ENCODE measurements at places on chromosomes 12 and 14.

- no peak for DNase-seq
Measured at GRCh38 chr14:62289471-62289870, 527.3 kb downstream of the SNAPC1 start.

- no peak for DNase-seq
Measured at GRCh38 chr12:120404271-120404670, 33.6 kb upstream of the COX6A1 start.

GRCh38 chr14:74542056-74542685 is 48.6 kb downstream of the ISCA2 start:
- DNase-seq = no peak

GRCh38 chr14:88303041-88303440 is 20.0 kb downstream of the KCNK10 start:
- DNase-seq = no peak

- peak; percentile 71 for DNase-seq
Measured at GRCh38 chr12:49131894-49132461, 783 bp upstream of the TUBA1B start.

DNA sequence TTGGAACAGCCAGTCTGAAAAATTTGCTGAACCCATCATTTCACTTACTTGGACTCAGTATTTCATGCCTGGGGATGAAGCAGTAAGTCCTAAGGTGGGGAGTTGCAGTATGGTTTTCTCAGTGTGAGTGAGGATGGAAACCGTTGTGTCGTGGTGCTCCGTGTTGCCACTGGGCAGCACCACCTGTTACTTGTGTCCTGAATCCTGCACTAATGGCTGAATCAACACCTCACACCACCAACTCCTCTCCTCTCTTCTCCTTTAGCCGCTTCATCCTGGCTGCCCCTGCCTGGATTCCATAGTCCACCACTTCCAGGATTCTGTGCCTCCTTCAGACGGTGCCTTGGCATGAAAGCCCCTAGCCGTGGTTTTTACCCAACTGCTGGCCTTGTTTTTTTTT is 3.0 kb upstream of the EP400 start:
- DNase-seq = no peak

DNA sequence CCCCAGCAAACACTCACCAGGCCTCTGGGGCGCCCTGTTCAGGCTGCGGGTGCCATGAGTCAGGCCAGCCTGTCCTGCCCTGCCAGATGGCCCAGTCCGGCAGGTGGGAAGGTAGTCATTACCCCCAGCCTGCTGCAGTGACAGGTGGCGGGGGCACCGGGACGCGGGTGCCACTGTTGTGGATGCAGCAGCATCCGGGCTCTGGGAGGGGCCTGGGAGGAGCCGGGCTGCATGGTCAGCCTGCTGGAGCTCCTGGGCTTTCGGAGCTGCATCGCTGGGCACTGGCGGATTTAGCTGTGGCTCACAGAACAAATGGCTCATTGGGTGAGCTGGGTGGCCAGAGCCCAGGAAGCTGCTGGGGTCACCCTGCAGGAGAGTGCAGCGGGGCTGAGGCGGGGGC is 13.5 kb downstream of the CEP170B start:
- DNase-seq = peak; percentile 92

- no peak for DNase-seq
Measured at GRCh38 chr14:74838166-74838565, 37.8 kb downstream of the PROX2 start.

- no peak for DNase-seq
Measured at GRCh38 chr12:110002676-110003515, 3.7 kb downstream of the ANKRD13A start.

- DNase-seq = no peak
Measured at GRCh38 chr12:127162902-127163301, 1104.1 kb upstream of the TMEM132C start.

GRCh38 chr12:27814411-27814810 is 34.4 kb upstream of the MANSC4 start:
- no peak for DNase-seq

- no peak for DNase-seq
Measured at GRCh38 chr12:44223736-44224135, 387.9 kb downstream of the TMEM117 start.

GRCh38 chr12:54352891-54353874 is 11.1 kb downstream of the GPR84 start:
- peak; percentile 81 for DNase-seq

DNA sequence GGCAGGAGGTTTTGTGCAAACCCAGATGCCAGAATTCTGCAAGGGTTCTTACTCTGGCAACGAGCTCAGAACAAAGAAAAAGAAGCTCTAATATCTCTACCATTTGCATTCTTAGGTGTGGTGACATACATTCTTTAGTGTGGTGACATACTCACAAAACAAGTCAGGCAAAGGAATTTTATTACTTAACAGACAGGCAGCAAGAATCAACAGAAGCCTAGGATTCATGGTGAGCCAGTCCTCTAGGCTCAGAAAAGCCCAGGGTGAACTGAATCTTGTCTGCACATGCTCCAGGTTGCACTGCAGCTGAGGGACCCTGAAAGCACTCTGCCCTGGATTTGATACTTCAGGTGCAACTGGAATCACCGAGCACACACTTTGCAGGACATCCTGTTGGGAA is 122.4 kb upstream of the PTPRQ start:
- DNase-seq = no peak

DNA sequence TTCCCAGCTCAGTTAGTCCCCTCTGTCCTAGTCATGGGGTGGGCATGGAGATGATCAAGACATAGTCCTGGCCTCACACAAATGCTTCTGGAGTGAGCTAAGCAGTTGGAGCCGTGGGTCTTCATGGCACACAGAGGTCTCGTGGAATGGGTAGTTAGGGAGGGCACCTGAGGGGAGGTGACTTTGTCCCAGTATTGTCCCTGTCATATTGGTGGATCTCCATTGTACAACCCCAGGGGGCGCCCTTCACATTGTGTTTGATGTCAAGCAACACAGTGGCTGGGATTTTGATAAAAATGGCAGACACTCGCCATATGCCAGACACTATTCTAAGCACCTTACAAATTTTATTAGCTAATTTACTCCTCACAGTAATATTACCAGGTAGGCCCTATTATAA is 175.4 kb upstream of the LHX5 start:
- peak; percentile 77 for DNase-seq

DNA sequence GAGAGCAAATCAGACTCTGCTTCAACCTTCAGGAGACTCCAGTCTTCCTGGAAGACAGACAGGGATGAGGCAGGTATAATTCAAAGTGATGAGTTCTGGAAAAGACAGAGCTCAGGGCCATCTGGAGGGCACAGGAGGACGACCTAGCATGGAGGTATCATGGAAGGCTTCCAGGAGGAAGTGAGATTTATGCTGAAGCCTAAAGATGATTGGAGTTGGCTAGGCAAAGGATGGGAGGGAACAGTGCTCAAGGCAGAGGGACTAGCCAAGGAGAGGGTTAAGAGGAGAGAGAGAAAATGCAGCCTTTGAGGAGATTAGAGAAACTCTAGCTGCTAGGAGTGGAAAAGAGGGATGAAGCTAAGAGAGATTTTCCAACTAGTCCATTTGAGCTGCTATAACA is 438.5 kb downstream of the MED13L start:
- no peak for DNase-seq

- no peak for DNase-seq
Measured at GRCh38 chr12:66387117-66387516, 84.8 kb downstream of the HELB start.

DNA sequence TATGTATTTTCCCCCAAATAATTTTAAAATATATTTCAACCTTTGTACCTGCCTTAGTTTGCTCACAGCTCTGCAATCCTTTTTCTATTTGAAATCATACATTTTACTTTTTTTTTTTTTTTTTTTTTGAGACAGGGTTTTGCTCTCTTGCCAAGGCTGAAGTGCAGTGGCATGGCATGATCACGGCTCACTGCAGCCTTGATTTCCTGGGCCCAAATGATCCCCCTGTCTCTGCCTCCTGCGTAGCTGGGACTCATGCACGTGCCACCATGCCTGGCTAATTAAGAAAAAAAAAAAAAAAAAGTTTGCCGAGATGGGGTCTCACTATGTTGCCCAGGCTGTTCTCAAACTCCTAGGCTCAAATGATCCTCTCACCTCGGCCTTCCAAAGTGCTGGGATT is 1.3 kb upstream of the SYCP3 start:
- DNase-seq = no peak

GRCh38 chr12:66976526-66976925 is 292.6 kb upstream of the CAND1 start:
- DNase-seq = no peak

DNA sequence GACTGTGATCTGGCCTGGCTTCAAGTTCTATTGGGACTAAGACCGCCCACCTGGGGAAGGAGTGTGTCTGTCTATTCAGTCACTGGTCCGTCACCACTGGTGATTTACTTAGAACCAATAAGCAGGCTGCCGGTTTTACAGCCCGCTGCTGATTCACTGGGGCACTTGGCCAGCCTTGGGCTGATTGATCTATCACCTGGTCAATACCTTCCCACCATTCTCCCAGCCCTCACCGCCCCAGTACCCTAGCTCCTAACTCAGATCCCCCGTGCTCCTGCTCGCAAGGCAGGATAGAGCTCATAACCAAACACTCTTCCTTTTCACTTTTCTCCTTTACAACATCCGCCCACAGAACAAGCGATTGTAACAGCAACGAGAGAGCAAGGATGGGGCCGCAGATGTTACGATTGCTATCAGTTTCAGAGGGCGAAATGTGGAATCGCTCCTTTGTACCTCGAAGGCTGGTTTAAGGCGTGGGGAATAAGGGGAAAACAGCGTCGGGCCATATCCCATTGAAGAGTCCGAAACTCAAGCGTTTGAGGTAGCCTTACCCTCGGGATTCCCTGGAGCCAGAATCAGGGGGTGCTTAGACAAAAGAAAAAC is 672 bp downstream of the RDH11 start:
- DNase-seq = peak; percentile 81

DNA sequence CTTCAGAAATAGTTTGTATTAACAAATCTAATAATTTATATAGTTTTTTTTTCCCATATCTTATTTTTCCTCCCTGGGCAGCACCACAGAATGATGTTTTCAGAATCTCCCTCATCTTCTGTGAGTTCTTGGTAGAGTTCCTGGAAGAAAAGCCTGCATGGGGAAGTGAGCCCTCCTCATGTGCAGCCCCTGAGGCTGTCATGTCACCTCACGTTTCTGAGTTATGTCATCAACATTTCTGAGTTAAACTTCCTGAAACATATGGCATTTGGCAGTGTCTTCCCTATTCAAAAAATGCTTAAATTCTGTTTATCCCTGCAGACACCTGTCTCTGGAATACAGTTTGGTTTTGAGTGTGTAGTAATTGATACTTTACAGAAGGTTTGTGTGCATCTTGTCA is 979.0 kb downstream of the TMEM121 start:
- no peak for DNase-seq

DNA sequence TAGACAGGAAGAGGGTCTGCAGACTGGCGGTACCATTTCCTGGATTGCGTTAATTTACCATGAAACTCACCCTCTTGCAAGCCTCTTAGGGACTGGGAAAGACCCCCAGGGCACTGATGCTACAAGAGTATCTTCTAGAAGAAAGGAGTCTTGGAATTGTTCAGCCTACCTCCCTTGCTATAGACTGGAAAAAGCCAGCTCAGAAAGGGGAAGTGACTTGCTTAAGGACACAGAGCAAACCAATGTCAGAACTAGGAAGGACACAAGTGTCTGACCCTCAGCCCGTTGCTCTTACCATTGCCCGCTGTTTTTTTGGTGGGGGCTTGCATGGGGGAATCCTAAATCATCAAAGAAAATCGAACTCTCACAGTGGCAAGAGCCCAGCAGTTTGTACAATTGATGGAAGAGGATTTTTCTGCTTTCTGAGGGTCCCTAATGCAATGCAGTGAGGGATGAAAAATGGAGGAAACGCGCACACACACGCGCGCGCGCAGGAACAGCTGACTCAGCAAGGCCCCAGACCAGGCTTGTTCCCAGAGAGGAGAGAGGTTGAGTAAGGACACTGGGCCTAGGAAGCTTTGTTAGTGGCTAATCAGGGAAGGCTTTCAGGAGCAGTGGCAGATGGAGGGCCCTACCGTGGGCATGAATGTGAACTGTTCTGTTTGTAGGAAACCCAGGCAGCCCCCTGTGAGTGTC is 50.9 kb downstream of the RIN3 start:
- peak; percentile 80 for DNase-seq

- no peak for DNase-seq
Measured at GRCh38 chr12:28578833-28579252, 388.6 kb downstream of the CCDC91 start.

DNA sequence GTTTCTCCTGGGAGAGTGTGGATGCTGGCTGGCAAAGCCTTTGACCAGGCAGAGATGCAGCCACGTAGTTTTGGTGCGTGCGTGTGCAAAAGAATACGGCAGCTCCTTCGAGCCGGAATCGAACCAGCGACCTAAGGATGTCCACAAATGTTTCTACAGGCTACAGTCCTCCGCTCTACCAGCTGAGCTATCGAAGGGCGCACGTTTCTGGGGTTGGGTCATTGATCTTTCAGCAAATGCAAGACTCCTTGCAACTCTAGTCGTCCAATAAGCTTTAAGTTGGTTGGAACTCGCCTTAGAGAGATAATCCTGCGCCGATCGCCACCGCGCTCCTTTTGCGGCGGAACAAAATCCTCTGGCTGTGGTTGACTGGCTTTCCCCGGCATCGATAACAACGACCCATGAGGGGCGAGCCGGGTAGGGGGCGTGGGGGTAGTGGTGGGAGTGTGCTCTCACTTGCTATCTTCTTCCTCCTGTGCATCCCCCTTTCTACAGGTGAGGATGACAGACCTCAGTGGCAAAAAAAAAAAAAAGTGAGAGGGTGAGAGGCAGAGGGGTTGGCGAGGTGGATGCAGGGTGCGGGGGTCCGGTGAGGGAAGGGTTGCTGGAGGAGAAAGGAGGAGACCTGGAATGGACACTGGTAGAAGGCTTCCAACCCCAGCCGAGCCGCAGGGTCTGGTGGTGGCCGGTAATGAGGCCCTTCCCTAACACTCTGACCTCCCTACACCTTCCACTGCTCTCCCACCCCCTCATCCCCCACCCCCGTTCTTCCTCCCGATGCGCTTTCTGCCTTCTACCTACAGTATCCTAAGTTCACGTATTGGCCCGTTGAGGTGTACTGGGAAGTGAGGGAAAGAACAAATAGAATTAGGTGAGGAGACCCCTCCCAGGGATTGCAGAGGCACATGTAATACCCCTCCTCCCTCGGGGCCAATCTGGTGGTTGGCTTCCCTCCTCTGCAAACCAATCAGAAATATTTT is 11.8 kb upstream of the OR6S1 start:
- DNase-seq = no peak

DNA sequence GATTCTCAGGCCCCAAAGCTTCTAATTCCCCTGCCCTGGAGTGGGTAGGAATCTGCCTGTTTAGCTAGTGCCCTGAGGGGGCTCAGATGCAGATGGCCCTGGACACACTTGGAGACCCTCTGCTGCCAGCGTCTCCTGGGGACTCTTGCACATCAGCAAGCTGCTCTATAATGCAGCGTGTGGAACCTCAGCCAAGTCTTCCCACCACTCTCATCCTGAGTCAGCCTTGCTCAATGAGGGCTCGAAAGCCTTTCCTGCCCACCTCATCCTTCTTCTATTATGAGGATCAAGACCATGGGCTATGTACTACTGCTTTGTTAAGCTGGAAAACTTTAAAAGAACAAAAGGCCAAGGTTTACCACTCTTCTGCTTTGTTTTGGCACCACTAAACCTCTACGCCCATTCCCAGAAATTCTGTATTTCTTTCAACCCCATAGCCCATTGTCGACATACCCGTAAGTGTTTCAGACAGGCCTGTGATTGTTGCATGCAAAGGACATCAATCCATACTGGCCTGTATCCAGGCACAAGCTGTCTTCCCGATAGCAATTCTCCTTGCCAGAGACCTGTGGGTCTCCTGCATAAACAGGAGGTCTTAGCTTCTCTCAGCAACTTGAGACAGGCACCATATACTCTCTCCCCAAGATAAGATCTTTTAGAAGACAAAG is 246.9 kb downstream of the DPF3 start:
- DNase-seq = no peak

- DNase-seq = no peak
Measured at GRCh38 chr12:117089463-117089862, 9.8 kb downstream of the TESC start.
